Ureter (tissue), 1 donor: ENCODE measurements at places on chromosomes 13 and 19.

DNA sequence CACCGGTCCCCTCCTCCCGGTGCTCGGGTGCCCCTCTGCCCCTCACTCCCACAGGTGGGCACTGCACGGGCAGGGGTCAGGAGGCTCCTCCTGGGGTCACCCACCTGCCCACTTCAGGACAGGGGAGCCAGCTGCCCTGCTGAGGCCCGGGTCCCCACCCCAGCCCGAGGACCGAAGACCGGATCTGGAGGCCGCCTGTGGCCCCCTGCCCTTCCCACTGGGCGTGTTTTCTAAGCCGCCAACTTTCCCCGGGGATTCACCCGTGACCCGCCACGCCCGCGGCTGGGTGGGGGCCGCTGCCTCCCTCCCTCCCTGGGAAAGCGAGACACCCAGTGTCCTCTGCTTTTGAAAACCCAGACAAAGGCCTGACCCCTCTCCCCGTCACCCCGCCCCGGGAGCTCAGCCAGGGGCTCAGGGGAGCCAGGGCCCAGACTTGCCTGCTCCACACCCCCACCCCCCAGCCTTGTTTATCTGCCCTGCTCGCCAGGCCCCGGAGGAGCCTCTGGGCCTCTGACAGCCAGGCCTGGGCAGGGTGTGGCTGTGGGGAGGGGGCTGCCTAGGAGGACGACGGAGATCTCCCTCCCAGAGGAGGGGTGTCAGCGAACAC is 1.3 kb downstream of the PALM start:
- DNase-seq = no peak

DNA sequence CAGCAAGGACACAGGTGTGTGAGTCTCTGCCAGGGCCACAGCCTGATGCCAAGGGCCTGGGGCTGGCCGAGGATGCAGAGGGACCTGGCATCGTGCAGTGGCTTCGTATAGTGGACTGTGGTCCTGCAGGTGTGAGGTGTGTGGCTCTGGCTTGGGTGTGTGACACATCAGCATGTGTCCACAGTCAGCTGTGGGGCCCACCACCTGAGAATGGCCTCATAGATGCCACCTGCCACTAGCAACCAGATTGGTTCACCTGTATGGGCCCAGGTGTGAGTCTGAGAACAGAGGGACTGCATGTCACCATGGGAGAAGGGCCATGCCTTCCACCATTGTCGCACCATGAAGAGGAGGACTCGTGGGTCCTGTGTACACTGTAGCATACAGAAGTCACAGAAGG is 2.4 kb downstream of the PPP1R14A start:
- DNase-seq = no peak

- DNase-seq = no peak
Measured at GRCh38 chr19:7980168-7980567, 25.3 kb downstream of the ELAVL1 start.

GRCh38 chr19:35911790-35912189 is 3.7 kb upstream of the TYROBP start:
- no peak for DNase-seq

GRCh38 chr13:100124265-100124664 is 35.4 kb downstream of the PCCA start:
- no peak for DNase-seq

DNA sequence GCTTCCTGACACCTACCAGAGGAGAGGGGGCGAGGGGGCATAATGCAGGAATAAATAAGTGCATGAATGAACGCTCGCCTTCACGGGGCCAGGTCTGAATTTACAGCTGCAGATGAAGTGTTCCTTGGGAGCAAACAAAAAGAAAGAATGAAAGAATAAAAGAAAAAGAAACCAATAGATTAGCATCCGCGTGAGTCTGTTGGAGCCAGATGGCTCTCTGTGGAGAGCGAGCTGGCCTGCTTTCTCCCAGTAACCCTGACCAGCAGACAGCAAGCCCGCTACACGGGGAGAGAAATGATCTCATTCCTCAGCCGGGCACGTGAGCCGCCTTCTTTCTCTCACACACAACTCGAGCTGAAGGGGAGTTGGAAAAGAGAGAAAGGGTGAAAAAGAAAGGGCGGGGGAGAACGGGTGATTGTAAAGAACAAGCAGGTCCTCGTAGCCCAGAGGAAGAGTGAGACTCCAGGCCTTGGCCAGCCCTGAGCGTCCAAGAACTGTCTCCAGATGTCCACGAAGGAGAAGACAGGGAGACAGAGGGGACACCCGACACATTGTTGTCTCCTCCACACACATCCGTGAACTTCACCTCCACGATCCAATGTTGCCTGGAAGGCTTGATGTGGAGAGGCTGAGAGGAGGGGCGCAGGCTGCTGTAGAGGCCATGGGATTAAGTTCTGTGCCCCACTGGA is 81.4 kb downstream of the RNASEH2B start:
- DNase-seq = no peak
